ENCODE measurements at places on chromosomes 4 and X.

- DNase-seq, result no peak
Observed at GRCh38 chr4:152166567-152166966, 369.3 kb downstream of the FBXW7 start.

GRCh38 chrX:117998171-117998570, 118.4 kb downstream of the KLHL13 start:
- no peak for DNase-seq

- DNase-seq, result peak; percentile 43
Observed at GRCh38 chr4:140372751-140373327, 607 bp upstream of the SCOC start.

- no peak for DNase-seq
Observed at GRCh38 chrX:153960077-153960476, 11.5 kb downstream of the HCFC1 start.

GRCh38 chr4:127347936-127348335, 284.8 kb upstream of the INTU start:
- no peak for DNase-seq

Data from KG1 (cell line).